Stimulated activated CD4-positive, alpha-beta T cell treated with anti-CD3 and anti-CD28 coated beads, Interleukin-12 subunit alpha, Interleukin-12 subunit beta, amount 100 ng/mL, for 4 hours (primary cell): ENCODE measurements at places on chromosomes 7 and 10.

- no peak for DNase-seq
Measured at GRCh38 chr10:5662708-5663579, 3.5 kb downstream of the ASB13 start.

DNA sequence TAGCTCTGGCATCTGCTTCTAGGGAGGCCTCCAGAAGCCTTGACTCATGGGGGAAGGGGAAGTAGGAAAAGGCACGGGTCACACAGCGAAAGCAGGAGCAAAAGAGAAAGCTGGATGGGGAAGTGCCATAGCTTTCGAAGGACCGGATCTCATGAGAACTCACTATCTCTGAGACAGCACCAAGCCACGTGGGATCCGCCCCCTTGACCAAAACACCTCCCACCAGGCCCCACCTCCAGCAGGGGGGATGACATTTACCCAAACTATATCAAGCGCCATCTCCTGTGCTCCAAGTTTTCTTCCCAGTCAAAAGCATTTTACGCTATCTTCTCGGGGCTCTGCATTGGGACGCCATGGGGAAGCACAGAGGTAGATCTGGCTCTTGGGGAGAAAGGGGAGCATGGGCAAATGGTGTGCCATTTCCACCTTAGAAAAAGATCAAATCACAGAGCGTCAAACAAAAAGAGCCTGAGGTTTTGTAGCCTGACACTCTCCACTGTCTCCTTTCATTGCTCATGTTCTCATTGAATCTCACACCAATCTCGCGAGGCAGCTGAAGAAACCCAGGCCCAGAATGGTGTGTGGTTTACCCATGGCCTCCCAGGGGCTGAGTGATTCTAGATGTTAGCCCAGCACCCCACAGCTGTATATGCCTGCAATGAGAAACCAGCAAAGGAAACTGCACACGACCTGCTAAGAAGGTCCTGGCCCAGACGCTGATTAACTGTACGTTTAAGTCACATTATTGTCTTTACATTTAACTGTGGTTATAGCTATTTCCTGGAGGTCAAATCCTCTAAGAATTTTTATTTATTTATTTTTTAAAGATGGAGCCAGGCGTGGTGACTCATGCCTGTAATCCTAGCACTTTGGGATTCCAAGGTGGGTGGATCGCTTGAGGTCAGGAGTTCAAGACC, 8.1 kb upstream of the OLAH start:
- no peak for DNase-seq

- DNase-seq: no peak
Measured at GRCh38 chr10:78702186-78702585, 366.6 kb upstream of the ZMIZ1 start.

- no peak for DNase-seq
Measured at GRCh38 chr7:15832996-15833395, 146.5 kb upstream of the MEOX2 start.

- DNase-seq: no peak
Measured at GRCh38 chr10:116787053-116787659, 44.8 kb upstream of the HSPA12A start.

GRCh38 chr7:7641129-7641663, 644 bp downstream of the UMAD1 start:
- peak; percentile 14 for DNase-seq

DNA sequence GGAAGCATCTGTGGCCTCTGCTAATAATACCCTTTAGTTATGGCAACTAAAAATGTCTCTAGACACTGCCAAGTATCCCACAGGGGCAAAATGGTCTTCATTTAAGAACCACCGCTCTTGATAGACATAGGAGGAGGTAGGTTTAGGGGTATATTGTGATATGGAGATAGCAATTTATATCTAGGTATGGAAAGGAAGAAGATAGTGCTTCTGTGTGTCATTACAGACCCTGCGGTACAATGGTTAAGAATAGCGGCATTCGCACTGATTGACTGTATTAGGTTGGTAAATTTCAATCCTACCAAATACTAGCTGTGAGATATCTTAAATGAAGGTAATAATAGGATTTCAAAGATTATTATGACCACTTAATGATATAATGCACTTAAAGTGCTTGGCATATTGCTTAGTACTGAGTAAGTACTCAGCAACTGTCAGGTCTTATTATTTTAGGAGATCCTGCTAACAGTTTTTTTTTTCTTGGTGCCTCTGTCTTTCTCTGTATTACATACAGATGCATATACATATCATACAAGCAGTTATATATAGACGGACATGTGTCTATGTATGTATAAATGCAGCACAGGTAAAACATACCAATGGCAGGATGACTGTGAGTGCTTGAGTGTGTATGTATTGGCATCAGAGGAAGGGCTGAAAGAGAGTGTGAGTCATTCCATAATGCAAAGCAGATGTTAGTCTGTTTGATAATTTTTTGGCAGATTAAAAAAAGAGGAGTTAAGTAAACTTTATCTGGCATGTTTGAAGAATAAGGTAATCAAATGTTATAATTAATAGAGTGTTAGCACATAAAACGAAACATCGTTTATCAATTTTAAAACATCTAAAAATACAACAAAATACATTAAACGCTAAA, 50.0 kb upstream of the ITGB8 start:
- DNase-seq: no peak

DNA sequence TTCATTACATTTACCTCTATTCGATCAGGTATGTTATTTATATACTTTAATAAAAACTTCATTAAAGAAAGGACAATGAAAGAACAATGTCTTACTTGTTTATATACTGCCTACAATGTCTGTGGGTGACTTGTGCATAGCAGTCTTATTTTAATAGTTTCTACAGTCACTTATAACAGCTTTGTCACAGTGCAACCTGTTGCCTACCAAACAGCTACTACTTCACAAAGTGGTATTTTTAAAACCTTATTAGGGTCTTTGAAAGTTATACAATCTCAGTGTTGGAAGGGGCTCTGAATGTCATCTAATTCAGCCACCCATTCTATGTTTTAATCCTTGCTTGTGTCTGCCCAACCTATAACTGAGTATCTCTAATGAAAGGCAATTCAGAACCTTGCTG, 19.0 kb downstream of the MTPN start:
- DNase-seq: no peak

DNA sequence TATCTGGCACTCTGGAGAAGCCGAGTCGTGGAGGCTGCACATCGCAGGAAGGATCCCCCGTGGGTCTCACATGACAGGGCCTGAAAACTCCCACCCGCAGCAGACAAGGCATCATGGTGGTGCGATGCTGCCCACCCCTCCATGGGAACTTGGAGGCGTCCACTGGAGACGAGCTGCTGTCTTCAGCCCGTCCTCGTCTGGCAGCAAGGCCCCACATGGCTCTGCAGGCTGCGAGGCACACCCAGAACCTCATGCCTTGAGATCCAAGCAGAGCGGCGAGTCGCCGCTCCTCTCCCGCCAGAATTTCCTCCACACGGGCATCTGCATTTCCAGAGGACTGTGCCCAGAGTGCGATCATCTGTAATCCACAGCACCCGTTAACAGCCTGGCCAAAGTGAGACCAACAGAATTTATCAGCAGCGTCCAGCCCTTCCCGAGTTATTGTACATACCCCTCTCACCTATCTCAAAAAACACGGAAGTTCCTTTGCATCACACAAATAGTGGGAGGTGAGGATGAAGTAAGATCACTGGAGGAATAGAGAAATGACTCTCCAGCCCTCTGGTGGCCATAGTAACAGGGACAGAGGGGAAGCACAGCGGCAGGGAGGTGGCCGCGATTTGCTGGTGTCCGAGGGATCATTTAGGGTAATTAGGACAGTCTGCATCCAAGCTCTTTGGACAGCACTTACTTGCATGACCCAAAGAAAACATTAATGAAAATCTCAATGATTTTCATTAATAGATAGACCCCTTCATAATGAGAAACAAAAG, 292.4 kb downstream of the USP6NL start:
- DNase-seq: no peak

DNA sequence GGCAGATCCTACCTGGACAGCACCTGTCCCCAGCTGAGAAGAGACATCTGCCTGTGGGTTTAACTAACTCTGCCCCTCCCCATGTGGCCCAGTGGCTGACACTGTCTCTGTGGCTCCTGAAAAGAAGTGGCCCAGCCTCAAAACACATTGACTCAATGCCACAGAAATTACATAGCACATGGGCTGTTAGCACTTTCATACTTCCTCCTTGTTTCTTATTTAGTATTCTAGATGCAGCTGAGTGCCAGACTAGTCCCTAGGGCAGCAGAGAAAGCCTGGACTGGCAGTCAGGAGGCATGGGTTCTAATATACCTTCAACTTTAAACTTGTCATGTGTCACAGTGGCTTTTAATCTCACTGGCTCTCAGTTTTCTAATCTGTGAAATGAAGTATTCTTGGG, 171.0 kb downstream of the TRIL start:
- DNase-seq: no peak

DNA sequence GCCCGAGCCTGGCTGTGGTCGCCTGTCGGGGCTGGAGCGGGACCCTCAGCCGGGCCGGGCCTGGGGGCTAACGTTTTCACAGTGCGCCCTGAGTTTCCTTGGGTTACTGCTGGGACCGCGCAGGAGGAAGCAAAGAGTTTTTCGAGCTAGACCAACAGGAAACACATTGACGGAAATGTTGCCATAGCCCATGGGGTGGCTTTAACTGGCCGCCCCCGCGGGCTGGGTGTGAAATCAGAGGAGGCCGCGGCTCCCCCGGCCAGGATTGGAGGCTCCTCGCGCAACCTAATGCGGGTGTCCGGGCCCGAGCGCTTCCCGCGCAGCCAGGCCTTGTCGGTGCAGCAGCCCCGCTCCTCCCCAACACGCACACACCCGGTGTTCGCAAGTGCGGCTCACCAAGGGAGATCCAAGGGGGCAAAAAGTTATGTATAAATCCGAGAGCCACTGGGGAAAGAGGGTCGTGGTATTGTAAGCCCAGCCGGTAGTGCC, 1.9 kb downstream of the HHEX start:
- DNase-seq: no peak

DNA sequence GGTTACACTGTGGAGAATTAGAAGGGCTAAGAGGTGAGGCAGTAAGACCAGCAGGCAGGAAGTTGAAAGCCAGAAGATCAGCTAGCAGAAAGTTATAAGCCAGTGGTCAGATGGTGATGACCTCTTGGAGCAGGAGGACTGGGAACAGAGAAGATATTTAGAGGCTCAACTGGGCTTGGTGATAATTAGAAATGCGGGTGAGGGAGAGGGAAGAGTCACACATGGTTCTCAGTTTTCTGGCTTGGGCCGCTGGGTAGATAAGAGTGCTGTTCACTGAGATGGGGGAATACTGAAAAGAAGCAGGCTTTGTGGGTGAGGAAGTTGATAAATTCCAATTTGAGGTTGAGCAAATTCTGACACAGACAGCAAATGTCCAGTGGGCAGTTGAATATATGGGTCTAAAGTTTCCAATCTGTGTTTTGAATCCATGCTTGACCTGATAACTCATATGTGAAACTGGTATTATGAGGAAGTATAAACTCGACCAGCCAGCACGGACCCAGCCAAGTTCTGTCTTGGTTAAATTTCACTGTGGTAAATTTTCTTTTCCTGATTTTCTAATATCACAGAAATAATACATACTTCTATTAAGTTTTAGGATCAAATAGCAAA, 22.7 kb downstream of the LSMEM1 start:
- no peak for DNase-seq

DNA sequence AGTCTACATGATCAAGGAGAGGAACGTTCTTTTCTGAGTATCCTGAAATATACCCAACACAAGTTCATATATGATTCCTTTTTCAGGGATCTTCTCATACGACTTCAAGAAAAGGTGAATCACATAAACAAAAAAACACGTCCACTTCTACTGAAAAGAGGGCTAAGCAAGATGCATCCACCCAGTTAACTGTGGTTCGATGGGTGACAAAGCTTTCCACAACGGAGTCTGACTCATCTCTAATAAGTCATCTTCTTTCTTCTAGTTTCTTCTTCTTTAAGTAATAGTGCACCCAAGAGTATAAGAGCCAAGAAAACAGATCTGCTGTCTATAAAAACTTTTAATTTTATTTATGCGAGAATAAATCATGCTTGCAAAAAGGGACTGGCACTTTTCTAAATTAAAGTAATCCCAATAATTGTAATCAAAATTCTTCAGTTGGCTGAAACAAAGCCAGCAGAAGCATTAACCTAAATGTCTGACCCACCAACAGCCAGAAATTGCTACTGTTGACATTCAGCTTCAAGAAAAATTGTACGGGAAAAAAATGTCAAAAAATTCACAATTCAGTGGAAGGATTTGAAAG, 146.9 kb upstream of the ANK3 start:
- no peak for DNase-seq

DNA sequence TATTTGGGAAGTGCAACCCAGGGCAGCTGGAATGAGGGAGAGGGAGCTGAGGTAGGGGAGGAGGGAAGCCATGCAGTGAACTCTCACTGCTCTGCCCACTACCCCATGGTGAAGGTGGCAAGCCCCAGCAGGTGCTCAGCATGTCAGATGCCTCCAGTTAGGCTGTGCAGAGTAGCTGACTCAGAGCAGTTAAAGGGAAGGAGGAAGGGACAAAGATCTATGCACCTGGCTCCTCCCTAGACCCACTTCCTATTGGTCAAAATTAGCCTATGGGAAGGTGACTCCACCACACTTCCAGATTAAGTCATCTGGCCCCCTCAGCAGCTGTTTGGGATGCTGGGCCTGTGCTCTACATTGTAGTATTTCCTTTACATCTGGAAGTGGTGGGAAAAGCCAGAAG, 125.7 kb upstream of the MTPN start:
- DNase-seq: no peak

GRCh38 chr7:24440892-24441291, 132.4 kb upstream of the PALS2 start:
- DNase-seq: no peak

DNA sequence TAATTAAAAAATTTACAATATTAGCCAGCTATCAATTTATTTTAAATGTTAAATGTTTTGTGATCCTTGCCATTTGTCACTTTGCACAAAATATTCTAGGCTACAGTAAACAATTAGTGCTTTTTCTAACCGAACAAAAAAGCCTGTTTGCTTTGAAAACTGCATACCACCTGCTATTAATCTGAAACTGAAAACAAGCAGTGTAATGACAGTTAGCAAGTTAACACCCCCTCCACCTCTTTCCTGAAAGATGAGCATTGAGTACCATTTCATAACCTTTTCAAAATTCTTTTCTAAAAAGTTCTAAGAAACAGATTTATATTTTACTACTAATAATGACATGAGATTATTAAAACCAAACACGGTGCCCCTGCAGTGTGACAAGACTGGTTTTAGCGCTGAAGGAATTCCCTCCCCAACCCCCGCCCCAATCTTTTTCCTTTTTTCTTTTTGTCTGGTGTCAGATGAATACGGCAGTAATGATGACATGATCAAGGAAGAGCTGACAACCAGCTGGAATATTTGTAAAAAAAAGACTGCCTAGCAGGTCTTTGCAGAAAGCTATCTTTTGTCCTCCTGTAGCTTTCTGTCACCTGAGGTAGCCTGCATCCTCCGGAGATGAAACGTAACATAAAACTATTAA, 175.6 kb downstream of the CHCHD3 start:
- DNase-seq: no peak
